Airway epithelial cell (primary cell): ENCODE measurements at places on chromosomes 7 and 10. TPM values are rescaled to one million over a fixed set of nuclear protein-coding genes. Genes with fewer than 3 reads are reported as not detected.

The MKI67 gene
- 20.3 and 31.2 TPM in 2 replicates for total RNA-seq

The DHTKD1 gene
- total RNA-seq = 12.3 and 25.6 TPM in 2 replicates

The TMEM176A gene
- total RNA-seq = not detected in 2 replicates

The HOXA1 gene
- 0.28 TPM in 1 of 2 replicates, not detected in the other for total RNA-seq

The PDGFA gene
- total RNA-seq = 58.2 and 72.8 TPM in 2 replicates

The ASAH2B gene
- total RNA-seq = 3.5 and 7.0 TPM in 2 replicates
